ENCODE measurements at places on chromosomes 7 and 10.
A peak's percentile ranks its signal among the peaks of the same experiment; 100 is the strongest.

DNA sequence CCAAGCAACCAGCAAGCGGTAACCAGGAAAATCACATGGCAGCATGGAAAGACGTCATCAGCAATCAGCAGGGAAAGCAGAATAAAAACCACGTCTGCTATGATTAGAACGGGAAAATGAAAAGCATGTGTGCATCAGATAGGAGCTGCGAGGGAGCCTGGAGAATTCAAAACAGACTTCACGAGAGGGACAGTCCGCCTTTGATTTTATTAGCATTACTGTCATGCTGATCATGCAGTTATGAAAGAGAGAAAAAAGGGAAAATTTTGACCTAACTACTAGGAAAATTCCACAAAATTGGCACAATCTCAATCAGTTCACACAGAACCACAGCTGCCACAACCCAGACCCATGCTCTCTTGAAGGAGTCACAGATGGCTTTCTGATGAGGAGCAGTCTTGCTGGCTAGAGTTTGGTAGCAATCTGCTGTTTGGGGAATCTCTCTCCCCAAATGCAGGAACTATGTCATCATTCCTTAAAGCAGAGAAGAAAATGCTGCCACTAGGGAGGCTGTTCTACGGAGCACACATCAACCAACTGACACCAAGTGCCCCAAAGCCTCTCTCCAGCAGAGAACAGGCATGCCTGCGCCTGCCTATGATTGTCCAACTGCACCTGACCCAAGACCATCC, 295.9 kb downstream of the TNS3 start:
- DNase-seq: no peak

DNA sequence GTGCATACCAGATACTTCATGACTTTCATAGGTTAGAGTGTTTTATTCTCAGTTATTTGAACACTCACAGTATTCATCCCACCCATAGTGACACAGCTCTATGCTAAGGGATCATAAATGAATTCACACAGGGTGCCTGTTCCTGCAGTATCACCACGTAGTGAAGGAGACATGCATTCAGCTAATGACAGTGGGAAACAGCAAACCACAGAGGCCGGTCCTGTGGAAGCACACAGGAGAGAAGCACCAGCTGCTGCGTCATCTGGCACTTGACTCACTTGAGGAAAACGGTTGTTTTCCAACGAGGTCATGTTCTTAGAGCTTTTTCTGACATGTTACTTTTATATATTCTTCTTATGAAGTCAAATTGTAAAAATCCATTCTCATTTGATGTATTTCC, 73.0 kb downstream of the UBE3C start:
- DNase-seq: no peak

DNA sequence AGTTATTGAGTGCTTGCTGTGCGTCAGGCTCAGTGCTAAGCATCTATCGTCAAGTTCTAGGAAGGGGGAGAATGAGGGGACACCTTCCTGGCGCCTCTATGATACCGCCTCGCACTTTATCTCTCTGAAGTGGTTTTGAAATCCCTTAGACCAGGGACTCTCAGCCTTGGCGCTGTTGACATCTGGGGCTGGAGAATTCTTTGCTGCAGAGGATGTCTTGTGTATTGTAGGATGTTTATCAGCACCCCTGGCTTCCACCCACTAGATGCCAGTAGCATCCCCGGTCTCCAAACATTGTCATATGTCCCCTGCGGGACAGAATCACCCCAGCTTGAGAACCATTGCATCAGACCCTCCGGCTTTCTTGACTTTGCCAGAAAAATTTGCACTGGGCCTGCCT, 285.5 kb downstream of the CCDC3 start:
- no peak for DNase-seq

DNA sequence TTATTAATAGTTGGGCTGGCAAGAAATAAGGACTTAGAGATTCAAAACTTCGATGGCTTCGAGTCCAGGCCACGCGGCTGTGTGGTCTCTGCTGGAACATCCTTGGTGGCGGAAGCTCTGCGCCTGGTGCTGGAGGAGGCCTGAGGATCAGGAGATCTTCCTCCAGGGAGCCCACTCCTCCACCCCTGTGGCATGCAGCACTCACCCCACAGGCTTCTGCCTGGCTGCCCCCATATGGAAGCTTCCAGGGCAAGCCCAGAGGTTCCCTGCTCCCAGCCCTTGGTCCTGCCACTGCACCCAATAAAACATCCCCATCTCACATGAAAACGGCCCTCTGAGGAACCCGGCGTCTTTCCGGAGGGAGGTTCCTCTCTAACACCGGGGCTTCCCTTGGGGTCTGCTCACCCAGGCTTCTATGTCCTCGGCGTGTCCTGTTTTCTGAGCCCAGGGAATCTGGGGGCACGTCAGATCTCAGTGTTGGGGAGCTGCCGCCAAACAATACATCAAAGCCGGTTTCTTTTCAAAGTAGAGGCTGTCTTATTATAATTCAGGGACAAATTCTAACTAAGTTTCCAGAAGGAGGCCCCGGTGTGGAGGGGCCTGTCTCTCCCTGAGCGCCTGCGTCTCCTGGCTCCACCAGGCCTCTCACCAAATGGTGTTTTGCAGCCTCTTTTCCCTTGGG, 32.4 kb downstream of the CALML3 start:
- peak; percentile 62 for DNase-seq

DNA sequence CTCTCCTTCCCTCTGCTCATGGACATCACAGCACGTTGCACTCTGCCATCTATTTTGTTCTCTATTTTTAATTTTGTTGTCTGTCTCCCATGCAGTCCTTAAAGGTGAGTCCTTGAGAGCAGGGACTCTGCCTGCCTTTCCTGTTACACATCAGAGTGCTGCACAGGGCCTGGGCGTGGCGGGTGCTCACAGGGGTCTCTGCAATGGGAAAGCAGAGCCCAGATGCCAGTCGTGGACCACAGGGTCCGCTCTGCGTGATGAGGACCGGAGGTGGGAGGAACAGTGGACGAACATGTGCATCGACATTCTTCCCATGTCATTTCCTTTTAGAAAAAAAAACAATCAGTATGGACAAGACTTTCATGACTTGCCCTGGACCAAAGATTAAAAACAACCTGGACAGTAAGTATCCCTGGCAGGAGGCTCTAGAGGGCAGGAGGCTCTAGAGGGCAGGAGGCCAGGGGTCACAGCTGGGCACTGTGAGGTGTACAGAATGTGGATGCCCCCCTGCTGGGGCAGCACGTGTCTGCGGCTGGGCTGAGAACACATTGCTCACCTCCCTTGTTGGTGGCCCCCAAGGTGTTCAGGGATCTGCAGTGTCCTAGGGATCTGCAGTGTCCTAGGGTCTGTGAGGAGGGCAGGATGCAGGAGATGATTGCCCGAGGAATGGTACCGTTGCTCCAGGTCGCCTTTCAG, 29.6 kb upstream of the ZNF488 start:
- DNase-seq: peak; percentile 59

- DNase-seq: no peak
Observed at GRCh38 chr7:137934941-137935883, 66.7 kb downstream of the CREB3L2 start.

GRCh38 chr10:109972372-109973001, 35.3 kb upstream of the ADD3 start:
- DNase-seq: no peak

GRCh38 chr7:132049462-132050304, 493.3 kb upstream of the PODXL start:
- DNase-seq: no peak

DNA sequence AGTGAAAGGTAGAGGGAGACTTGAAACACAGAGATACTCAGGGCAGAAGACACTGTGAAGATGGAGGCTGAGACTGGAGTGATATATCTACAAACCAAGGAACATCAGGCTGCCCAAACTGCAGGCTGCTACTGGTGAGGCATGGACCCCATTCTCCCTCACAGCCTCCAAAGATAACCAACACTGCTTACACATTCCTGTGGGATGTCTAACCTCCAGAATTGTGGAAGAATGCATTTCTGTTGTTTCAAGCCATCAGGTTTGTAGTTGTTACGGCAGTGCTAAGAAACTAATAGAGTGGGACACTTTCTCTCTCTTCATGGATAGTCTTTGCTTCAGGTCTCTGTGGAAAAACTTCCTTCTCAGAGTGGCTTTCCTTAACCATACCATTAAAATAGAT, 182.6 kb upstream of the TMEM106B start:
- no peak for DNase-seq

DNA sequence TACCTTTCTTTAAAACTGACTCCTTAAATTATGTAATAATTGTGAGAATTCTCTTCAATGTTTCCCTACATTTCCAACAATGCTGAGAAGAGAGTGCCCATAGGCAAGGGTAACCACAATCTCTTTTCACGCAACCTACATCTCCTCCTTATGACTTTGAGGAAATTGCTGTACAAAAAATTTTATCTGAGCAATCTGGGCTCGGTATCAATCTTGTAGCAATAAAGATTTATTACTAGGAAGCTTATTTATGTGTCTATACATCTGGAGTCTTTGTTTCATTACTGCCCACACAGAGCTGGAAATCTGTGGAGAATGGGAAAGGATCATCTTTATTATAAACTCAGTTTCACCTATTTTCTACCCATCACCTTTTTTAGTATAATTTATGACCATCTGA, 913.8 kb upstream of the SORCS1 start:
- DNase-seq: no peak

- peak; percentile 31 for DNase-seq
Observed at GRCh38 chr7:101549734-101550133, 79.4 kb downstream of the MYL10 start.

DNA sequence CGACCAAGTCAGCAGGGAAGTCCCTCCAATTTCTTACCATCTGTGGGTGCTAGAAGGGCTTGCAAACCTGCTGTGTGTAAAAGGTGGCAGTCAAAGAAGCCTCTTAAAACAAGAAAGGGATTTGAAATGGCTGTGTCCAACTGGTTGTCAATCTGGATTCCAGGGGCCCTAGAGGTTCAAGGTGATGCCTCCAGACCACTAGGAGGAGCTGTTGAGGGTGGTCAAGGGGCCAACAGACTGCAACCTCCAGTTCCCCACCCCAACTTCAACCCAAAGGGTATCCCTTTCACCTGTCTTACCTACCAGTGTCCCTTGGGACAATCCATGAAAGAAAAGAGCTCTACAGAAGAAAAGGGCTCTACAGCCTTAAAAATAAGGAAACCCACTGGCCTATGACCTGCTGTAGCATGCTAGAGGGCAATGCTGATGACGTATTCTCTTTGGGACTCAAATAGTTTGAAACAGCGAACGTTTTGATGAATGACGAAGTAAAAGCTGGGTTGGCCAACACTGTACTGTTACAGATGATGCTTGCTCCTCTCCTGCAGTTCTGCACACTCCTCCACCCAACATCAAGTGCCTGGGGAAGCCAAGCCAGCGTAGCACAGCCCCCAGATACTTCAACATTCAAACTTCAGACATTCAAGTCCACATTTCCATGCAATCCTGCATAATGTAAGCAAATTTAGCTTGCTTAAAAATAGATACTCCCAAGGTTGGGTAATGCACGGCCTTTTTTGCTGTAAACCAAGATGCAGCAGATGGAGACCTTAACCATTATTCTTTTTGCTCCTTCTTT, 45.9 kb upstream of the WDR11 start:
- DNase-seq: no peak
